Cardiac muscle cell (in vitro differentiated cells and primary cell): ENCODE measurements at places on chromosomes 5 and 9. TPM values are rescaled to one million over a fixed set of nuclear protein-coding genes. Genes with fewer than 3 reads are reported as not detected.
A peak's percentile ranks its signal among the peaks of the same experiment; 100 is the strongest.

Gene CTXN3
- total RNA-seq: not detected in 2 replicates

GRCh38 chr9:113380869-113381378 lies 4.1 kb upstream of the HDHD3 start:
- no peak for DNase-seq
- peaks cover 11% of the 10 kb centered on the region for H3K4me1 ChIP-seq
- no peaks in the 10 kb centered on the region for H3K27me3 ChIP-seq
- H3K36me3 ChIP-seq: no peaks in the 10 kb centered on the region
- peak overlapping the region; percentile 86 for H3K27ac ChIP-seq

- H3K4me3 ChIP-seq: no peak overlapping the region
- H3K27me3 ChIP-seq: peaks cover 4% of the 10 kb centered on the region
- no peaks in the 10 kb centered on the region for H3K4me1 ChIP-seq
- DNase-seq: no peak
- H3K36me3 ChIP-seq: no peaks in the 10 kb centered on the region
- no peak overlapping the region for H3K27ac ChIP-seq
Observed at GRCh38 chr9:126114850-126115460, 211.7 kb upstream of the MVB12B start.

Gene DOCK8
- total RNA-seq: 0.04 TPM in 1 of 2 replicates, not detected in the other

GRCh38 chr9:134657666-134658377 lies 16.2 kb downstream of the COL5A1 start:
- H3K27ac ChIP-seq: peak overlapping the region; percentile 99
- H3K4me3 ChIP-seq: no peak overlapping the region
- no peaks in the 10 kb centered on the region for H3K36me3 ChIP-seq
- H3K27me3 ChIP-seq: no peaks in the 10 kb centered on the region
- H3K4me1 ChIP-seq: peaks cover 40% of the 10 kb centered on the region

Gene LCN2
- total RNA-seq: not detected in 2 replicates

GRCh38 chr5:3252235-3252634 lies 343.4 kb upstream of the IRX1 start:
- no peaks in the 10 kb centered on the region for H3K4me1 ChIP-seq
- H3K27me3 ChIP-seq: no peaks in the 10 kb centered on the region
- H3K4me3 ChIP-seq: no peak overlapping the region
- H3K27ac ChIP-seq: no peak overlapping the region
- DNase-seq: no peak
